ENCODE measurements at places on chromosomes 2 and 18.

DNA sequence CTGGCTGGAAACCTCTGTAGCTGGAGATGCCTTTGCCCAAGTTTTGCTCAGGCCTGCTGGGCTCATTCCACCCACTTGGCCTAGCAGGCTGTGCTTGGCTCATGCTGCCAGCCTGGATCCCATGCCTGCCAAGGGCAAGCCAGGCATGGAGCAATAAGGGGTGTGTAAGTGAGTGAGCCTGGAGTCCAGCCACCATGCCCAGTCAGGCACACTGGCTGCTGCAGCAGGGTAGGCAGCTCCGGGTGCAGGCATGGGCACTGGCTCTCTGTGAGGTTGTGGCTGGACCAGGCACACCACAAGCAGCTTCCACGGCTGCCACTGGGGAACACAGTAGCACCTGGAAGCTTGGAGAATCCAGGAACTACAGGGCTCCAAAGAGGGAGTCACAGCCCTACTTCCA lies 147.7 kb upstream of the HS6ST1 start:
- no peak for DNase-seq

- DNase-seq, result no peak
Measured at GRCh38 chr2:233830111-233830802, 24.1 kb downstream of the HJURP start.

DNA sequence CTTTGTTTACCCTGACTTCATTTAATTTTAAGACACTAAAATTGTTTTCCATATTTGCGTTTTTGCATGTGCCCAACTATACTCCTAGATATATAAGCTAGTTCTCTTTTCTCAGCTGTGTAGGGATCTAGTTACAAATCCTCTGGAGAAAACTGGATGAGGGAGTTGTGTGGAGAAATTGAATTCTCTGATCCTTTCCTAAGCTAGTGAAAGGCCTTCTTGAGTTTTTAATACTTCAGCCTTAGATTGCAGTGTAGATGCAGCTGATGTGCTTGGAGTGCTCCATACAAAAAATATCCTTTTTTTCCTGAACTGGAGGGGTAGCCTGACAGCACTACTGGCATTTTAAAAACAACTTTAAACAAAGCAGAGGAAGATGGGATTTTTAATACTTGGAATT lies 8.6 kb upstream of the MTX2 start:
- no peak for DNase-seq

GRCh38 chr2:15456352-15456751 lies 104.8 kb downstream of the NBAS start:
- no peak for DNase-seq

DNA sequence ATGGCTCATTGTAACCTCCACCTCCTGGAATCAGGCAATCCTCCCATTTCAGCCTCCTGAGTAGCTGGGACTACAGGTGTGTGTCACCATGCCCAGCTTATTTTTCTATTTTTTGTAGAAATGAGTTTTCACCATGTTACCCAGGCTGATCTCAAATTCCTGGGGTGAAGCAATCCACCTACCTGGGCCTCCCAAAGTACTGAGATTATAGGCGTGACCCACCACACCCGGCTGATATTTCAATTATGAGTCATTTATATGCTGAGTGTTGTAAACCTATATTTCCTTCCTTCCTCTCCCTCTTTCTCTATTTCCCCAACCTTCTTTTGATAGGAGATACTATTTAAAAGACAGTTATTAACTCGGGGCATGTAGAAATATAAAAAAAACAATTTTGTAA lies 469.6 kb upstream of the ID2 start:
- DNase-seq, result no peak

DNA sequence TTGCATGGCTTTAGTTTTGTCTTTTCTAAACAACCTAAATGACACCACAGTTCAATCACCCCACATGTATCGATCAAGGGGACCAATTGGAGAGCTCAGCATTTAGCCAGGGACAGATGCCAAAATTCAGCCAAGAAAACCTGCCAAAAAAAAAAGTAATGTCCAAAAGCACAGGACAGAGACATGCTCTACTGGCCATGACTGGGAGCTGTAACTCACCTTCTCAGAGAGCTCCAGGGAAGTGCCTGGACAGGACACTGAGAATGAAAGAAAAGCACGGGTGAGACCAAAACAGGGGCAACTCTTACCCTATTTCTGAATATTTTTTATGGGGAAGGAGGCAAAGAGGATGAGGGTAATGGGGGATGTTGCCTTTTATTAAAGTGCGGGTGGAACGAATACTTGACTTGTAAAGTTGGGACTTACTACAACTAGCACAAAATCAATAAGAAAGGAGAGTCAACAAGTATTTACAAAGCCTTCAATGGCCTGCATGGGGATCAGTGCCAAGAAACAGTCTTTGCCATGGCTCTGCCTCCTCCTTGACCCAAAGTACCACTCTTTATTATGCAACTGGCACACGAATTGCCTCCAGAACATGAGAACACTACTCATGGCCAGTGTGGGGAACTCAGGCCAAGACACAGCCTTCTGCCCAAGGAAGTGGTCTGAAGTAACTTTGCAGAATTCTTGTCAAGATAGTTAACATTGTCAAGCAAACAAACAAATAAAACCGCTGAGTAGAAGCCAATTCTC lies 72.9 kb upstream of the HK2 start:
- DNase-seq, result no peak

GRCh38 chr18:44701227-44701626 lies 20.5 kb downstream of the SETBP1 start:
- no peak for DNase-seq

DNA sequence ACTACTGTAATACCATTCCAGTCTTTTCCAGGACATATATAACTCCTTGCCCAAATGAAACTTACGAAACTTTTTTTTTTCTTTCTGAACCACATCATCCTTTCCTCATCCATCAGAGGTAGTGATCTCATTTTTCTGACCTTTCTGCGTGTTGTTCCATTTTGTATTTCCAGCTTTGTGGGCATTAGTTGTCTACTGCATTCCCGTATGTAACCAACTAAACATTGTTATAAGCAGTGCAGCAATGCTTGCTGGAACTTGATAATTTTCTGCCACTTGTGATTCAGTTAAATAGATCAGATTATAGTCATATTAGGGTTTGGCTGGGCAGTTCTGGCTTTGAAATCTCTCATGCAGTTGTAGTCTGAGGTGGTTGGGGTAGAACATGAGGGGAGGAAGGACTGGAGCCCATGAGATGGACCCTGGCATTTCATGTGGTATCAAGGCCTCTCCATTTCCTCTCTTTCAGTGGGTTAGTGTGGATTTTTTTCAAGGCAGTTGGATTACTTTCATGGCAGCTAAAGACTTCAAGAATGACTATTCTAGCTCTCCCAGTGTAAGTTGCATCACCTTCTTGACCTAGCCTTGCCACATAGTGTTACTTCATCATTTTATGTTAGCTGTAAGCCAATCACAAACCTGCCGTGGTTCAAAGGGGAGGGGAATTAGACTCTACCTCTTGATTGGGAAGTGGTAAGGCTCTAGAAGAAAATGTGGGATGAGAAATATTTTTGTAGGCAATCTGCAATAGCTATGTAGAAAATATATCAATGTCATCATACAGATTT lies 80.5 kb downstream of the EHBP1 start:
- no peak for DNase-seq

GRCh38 chr18:75201282-75202270 lies 7.4 kb downstream of the PTGR3 start:
- DNase-seq, result no peak

DNA sequence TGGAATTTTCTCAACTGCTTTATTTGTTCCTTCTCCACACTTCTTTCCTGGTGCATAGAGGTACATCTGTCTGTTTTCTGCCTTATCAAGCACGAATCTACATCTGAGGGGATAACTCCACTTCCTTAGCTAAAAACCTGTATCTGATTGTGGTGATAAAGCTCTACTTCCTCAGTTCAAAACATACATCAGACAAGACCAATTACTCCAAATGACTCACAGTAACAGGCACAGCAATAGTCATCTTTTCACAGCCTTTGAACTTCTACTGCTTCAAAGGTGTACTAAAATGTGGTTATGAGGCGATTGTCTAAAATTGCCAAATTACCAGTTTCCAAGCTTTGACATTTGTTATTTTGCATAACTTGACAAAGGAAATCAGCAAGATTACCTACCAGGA lies 803.6 kb upstream of the ZEB2 start:
- DNase-seq, result no peak

- no peak for DNase-seq
Measured at GRCh38 chr2:60391649-60392375, 161.6 kb downstream of the BCL11A start.

- DNase-seq, result no peak
Measured at GRCh38 chr2:95057535-95058370, 32.2 kb downstream of the MAL start.

- no peak for DNase-seq
Measured at GRCh38 chr18:8298186-8298585, 311.1 kb upstream of the RAB12 start.

DNA sequence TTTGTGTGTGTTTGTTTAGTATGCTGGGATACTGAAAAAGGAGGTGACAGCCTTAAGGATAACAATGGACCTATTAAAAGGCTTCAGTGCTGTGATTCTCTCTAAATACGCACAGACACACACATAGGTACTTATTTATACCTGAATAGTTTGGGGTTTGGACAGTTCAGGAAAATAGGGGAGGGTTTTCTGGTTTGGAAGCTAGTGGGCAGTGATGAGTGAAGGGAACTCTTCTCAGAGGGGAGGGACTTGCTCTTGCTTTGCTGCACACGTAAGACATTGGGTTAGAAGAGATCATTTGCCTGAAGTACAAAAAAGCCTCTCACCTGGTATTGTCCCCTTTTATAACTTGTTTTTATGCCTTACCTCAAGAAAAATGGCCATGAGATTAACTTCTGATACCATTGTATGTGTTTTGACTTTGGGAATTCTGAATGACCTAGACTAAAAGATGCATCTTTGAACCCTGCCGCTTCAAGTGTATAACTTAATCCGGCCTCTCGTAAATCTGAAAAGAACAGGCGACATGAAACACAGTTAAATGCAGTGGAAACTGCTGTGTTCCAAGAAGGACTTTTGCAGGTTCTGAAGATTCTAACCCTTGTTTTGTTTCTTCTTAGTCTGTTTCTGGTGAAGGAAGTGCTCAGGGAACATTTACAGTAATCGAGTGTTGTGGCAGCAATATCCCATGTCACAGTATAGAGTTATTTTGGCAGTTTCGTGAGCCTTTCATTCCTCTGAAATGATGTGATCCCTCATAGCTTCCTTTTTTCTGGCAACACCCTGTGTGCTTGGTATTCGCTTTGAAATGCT lies 2.5 kb downstream of the CRIM1 start:
- DNase-seq, result no peak

- DNase-seq, result no peak
Measured at GRCh38 chr18:57185434-57185833, 38.5 kb downstream of the BOD1L2 start.

- DNase-seq, result no peak
Measured at GRCh38 chr2:2590141-2590540, 259.1 kb upstream of the MYT1L start.

DNA sequence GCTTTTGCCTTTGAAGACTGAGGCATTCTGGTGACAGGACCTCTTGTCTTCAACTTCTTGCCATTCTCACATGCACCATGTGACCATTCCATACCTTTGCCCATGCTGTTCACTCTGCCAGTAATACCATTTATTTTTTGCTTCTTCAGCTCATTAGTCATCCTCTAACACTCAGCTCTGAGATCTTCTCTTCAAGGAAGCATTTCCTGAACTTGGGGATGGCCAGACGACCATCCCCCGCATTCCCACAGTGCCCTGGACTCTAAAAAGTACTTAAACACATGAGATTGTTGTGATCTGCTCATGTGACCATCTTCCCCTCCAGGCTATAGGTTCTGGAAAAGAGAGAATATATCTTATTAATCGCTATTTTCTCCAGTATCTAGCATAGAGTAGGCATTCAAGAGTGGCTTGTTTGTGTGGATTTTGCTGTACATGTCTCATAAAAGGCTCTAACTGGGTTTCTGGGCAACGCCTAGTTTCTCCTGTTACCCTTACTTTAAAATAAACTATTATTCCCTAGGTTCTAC lies 33.9 kb downstream of the PAX3 start:
- no peak for DNase-seq

DNA sequence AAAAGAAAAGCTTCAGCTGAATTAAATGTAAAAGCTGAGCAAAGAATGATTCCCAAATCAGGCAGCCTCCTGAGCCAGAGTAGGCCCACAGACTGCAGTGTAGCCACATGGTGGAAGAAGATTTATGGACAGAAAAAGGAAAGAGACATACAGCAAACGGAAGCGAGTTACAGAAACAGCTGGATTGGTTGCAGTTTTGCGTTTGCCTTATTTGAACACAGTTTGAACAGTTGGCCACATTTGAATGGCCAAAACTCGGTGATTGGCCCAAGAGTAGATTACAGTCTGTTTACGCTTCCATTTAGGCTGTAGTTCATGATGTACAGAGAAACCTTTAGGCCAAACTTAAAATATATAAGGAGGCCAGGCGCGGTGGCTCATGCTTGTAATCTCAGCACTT lies 35.1 kb downstream of the SH2D6 start:
- no peak for DNase-seq

DNA sequence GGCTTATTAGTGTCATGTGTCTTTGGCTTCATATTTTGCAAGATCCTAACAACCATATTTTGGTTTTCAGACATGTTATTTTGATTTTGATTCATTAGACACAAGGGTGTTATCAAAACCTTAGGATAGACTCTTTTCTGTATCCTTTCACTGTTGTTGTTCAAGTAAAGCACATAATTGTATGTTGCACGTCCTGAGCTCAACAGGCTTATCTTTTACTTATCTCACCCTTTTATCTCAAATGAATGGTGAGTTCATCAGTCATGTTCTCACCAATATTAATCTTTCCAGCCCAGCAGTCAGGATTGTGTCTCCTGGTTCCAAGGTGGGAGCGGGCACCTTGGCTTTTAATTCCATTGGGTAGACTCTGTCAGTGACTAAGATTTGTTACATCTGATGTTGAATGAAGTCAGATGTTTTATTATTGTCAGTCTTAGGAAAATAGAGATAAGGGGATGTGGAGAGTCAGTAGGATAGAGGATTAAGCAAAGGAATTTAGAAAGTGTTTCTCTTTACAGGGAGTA lies 11.9 kb downstream of the GPN1 start:
- DNase-seq, result no peak

- no peak for DNase-seq
Measured at GRCh38 chr18:8826971-8827370, 121.6 kb downstream of the MTCL1 start.

DNA sequence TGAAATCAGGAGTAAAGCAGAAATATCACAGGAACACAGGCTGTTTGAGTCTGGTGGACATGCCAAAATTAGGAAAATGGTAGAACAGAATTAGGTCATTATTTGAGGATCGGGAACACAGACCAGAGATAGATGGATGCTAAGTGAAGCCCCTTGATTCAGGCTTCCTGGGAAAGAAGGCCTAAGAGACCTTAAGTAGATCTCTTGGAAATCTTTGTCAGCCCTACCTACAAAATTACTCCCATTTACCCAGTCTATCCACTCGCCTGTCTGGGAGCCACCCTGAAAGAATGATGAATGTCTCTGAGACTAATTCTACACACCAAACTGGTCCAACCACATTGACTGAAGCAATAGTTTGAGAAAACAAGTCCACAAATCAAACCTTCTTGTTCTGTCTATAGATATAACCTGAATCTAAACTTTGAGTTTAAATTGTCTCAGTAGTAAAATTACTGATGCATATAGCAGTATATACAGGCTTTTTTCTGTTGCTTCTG lies 36.6 kb upstream of the TANK start:
- no peak for DNase-seq

- DNase-seq, result no peak
Measured at GRCh38 chr2:227415538-227416424, 28.0 kb upstream of the SCYGR1 start.

GRCh38 chr2:42864641-42865280 lies 72.4 kb upstream of the HAAO start:
- no peak for DNase-seq
